Activated effector memory CD4-positive, alpha-beta T cell treated with Interleukin-2 at 50 U/mL for 16 hours (primary cell): ENCODE measurements at places on chromosomes 16 and 17.

- no peak for DNase-seq
These were observed 2.0 kb upstream of the VAMP2 start for GRCh38 chr17:8164815-8165131.

DNA sequence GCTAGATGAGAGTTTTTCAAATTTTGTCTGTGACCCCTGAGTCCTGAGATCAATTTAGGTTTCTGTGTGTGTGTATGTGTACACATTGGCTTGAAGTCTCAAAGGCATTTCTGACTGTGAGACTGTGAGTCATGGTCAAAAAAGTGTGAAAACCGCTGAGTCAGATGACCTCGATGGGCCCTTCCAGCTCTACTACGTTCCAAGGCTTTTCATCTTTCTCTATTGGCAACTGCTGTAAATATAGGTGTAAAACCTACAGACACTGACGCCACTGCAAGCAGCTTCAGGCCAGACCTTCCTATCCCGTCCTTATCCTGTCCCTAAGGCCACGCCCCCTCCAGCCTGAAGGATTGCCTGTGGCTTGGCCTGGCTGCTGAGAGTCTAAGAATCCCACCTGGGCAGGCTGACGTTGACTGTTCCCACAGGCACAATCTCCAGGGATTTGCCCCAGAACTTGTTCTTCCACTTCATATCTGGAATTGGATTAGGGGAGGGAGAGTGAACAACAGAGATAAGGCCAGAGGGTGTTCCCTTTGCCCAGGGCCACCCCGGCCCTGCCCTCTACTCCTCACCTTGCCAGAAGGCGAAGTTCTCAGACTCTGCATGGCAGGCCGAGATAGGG is 11.3 kb downstream of the OSBPL7 start:
- no peak for DNase-seq

DNA sequence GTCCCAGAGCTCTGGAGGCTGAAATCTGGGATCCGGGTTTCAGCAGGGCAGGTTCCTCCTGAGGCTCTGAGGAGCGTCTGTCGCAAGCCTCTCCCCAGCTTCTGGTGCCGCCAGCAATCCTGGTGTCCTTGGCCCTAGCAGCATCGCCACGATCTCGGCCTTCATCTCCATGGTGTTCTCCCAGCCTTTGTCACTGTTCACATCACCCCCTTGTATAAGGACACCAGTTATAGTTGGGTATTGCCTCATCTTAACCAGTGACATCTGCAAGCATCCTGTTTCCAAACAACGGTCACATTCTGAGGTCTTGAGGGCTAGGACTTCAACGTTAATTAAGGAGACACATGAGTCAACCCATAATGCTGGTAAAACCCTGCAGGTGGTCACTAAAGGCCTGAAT is 2.8 kb upstream of the PPP1R27 start:
- no peak for DNase-seq

DNA sequence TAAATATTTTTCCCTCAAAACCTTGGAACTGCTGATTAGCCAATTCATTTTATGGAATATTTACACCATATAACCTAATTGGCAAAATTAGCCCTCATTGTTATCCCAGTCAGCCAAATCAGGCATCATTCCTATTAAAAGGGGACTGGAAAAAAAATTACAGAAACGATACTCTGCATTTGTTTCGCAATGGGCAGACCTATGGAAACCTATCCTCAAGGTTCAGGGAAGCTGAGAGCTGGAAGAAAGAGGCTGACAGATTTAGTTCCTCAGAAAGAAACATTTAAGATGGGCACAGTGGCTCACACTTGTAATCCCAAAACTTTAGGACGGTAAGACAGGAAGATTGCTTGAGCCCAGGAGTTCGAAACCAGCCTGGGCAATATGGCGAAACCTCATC is 85.6 kb upstream of the RPH3AL start:
- no peak for DNase-seq

- DNase-seq, result no peak
These were observed 7.0 kb downstream of the PLXDC1 start for GRCh38 chr17:39144416-39144840.
